ENCODE measurements at places on chromosomes 5 and 9.

GRCh38 chr5:32163785-32164184 lies 10.3 kb downstream of the GOLPH3 start:
- no peak for DNase-seq

DNA sequence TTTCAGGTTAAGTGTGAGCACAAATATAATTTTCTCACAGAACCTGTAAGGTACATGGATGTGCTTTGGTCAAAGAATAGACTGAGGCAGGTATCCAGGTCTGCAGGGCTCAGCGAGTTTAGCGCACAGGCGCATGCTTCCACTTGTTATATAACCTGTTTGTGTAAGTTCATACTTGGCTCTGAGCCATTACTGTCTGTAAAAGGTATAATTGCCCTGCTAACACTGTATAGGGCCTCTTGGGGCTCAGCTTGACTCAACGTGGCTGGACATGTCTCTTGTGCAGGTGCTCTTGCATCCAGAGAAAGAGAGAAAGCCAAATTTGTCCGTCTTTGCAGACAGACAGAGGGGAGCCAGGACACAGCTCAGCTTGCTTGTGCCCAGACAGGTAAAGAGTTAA lies 759.6 kb downstream of the MTRR start:
- DNase-seq, result no peak

DNA sequence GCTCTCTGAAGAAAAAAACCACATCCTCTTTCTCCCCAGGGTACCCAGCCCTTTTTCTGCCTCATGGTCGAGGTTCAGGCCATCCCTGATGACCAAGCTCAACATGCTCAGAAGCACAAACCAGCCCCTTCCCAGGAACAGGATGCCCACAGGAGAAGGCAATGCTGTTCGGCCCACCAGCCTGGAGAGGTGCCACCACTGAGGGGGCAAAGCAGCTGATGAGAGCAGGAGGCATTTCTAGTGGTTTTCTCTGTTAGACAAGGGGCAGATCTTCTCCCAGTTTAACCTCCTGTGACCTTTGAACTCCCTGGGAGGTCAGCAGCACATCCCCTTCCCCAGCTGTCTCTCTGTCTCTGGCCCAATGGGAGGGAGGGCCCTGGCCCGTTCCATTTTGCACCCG lies 73.0 kb downstream of the PAX5 start:
- DNase-seq, result no peak

DNA sequence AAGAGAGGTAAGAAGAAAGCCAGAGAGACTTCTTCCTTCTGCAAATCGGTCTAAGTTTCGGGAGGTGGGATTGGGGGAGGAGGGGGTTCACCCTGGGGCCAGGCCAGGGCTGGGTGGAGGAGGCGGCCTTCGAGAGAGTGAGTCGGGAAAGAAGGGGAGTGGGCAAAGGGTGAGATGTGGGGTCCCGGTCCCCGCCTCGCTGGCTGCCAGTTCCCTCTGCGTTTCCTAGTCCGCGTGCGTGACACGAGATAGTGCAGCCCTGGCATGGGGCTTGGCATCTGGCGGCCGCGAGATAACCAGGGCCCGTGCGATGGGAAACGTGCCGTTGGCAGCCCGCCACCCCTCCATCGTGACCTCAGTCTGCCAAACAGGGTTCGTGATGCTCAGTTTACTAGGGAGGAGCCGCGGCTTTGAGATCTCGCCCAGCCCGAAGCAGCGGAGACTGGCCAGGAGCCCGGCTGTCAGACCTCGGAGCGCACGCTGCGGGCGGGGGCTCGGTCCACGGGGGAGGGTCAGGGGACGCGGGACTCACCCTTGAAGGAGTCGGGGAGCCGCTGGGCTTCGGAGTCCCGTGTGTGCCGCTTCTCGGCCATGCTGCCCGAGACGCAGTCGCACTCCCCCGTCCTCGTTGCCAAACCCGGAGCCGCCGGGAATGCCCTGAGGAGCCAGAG lies at the start of gene STOM:
Gene STOM, minus strand, starts transcription at position 656 of the 671 bp plus-strand sequence. Its CDS starts 63 bp downstream, at position 593.
- no peak for DNase-seq

GRCh38 chr9:35277171-35277520 lies 115.3 kb downstream of the UNC13B start:
- DNase-seq, result no peak

GRCh38 chr9:22105005-22105722 lies 96.1 kb upstream of the CDKN2B start:
- DNase-seq, result no peak

DNA sequence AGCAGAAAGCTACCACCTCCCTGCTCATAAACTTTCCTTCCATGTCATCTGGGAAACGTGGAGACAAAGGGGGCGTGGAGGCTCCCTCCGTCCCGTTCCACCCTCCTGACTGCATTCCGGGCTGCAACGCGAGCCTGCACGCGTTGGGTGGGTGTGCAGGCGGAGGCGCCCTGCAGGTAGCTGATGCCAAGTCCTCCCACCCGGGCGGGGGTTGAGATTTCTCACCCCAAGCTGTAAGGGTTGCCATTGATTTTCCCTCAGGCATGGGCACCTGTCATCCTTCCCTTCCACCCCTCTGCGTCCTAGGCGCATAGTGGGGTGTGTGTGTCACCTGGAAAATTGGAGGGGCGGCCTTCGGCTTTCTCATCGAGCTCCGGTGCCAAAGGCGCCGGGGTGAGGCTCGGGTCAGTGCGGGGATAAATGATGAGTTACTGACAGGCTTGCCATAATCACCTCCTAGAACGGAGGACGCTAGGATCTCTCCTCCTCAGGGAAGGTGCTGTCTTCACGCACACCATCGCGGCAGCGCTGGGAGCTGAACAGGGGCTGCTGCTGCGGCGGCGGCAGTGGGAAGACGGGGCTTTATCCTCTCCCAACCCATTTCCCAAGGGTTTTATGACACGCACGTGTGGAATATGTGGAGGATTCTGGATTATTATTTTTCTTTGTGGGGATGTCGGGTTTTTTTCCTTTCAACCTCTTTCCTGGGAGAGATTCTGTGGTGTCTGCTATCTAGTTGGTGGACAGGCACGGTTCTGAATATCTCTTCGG lies 973 bp downstream of the PLPPR1 start:
- DNase-seq, result no peak

- no peak for DNase-seq
Measured at GRCh38 chr5:154562244-154562880, 84.3 kb upstream of the HAND1 start.

DNA sequence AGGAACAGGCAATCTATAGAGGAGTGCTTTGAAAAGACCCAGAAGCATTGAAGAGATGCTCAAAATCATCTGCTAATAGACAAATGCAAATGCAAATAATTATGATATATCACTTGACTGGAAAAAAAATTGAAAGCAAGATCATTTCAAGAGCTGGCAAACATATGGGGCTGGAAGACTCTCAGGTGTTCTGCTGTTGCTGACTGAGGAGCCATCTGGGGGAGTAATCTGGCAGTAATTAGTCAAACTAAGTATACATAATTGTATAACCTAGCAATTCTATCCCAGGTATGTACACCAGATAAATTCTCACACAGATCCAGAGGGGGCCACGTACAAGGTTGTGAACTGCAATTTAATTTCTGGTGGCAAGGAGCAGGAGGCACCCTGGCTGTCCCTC lies 4.6 kb upstream of the HMHB1 start:
- no peak for DNase-seq

DNA sequence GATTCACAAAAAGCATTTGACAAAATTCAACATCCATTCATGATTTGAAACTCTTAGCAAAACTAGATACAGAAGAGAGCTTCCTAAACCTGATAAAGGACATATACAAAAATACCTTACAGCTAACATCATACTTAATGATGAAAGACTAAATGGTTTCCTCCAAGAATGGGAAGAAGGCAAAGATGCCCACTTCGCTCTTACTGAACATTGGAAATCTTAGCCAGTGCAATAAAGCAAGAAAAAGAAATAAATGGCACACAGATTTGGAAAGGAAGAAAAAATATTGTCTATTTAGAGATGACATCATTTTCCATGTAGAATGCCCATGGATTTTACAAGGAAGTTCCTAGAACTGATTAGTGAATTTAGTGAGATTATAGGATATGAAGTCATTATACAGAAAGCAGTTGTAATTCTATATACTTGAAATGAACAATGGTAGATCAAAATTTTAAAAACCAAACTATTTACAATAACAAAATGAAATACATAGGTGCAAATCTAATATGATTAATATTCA lies 64.4 kb downstream of the NAA35 start:
- no peak for DNase-seq

GRCh38 chr9:12684974-12685373 lies 8.2 kb upstream of the TYRP1 start:
- no peak for DNase-seq

GRCh38 chr5:146007270-146007669 lies 70.9 kb downstream of the SH3RF2 start:
- DNase-seq, result no peak

GRCh38 chr5:35979715-35980114 lies 11.5 kb downstream of the UGT3A1 start:
- DNase-seq, result no peak

GRCh38 chr5:138543730-138544104 lies 681 bp upstream of the ETF1 start:
- DNase-seq, result no peak

GRCh38 chr5:89901346-89901745 lies 508.2 kb downstream of the CETN3 start:
- DNase-seq, result no peak

- no peak for DNase-seq
Measured at GRCh38 chr5:175681968-175682340, 24.1 kb downstream of the HRH2 start.

DNA sequence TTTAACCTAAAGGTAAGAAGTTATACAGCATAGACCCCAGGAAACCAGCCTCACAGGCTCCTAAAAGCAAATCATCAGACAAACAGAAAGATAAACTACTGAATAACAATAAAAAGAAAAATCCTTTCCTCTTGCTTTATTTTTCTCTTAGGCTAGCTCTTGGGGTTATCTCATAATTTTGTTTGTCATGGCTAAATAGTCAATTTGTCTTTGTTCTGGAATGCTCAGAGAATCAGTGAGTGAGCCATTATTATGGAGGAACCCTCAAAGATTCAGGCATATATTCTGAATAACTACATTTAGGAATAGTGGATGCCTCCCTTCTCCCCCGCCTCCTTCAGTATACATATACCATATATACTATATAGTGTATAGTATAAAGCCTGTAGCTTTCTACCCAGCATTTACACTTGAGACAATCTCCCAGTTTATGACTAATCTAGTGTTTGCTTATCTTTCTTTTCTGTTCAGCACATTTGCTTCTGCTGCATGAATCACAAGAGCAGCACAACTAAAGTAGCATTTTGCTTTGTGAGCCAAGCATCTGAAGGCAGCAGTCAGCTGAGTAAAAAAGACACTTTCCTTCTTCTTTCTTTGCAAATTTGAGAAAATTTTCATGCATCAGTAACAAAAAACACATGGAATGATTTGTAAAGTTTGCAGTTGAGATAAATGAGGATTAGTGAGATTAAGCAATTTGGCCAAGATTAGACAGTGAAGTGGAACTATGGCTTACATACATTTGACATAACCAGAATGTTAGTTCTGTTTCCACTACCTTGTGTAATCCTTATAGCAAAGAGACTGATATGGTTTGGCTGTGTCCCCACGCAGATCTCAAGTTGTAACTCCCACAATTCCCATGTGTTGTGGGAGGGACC lies 45.3 kb upstream of the PPP3R2 start:
- DNase-seq, result no peak

- no peak for DNase-seq
Measured at GRCh38 chr5:172167895-172168294, 20.1 kb downstream of the STK10 start.

GRCh38 chr5:83509540-83509939 lies 38.0 kb downstream of the VCAN start:
- DNase-seq, result peak; percentile 68

- DNase-seq, result no peak
Measured at GRCh38 chr5:134541736-134542376, 16.4 kb downstream of the JADE2 start.

- no peak for DNase-seq
Measured at GRCh38 chr9:131481441-131482342, 21.0 kb upstream of the POMT1 start.

- peak; percentile 65 for DNase-seq
Measured at GRCh38 chr5:95102687-95103086, 182.2 kb downstream of the MCTP1 start.

DNA sequence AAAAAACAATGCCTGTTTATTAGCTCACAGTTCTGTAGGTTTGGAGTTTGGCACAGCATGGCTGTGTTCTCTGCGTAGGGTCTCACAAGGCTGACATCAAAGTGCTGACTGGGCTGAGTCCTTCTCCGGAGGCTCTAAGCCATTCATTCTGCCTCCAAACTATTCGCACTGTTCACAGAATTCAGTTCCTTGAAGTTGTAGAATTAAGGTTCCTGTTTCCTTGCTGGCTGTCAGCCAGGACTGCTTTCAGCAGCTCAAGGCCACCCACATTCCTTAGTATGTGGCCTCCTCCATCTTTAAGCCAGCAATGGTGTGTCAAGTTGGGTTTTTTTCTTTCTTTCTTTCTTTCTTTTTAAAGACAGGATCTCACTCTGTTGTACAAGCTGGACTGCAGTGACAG lies 161.9 kb downstream of the CDH6 start:
- DNase-seq, result no peak

GRCh38 chr5:2569774-2570542 lies 181.5 kb downstream of the IRX2 start:
- no peak for DNase-seq

DNA sequence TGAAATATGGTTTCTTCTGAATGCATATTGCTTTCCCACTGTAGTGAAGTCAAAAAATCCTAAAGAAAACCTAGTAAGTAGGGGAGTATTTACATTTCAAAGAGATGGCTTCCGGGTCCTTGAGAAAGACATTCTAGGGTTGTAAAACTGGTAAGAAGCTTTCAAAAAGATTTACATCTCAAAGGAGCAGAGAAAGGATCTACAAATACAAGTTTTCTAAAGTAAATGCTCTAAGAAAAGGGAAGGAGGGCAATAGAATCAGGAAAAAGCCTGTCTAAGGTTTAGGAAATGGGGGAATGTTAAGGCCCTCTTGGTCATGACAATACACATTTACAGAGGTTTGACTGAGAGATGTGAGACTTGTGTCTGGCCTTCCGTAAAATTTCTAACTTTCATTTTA lies 16.7 kb upstream of the TRPC7 start:
- no peak for DNase-seq

GRCh38 chr5:109907731-109908130 lies 218.0 kb downstream of the MAN2A1 start:
- peak; percentile 38 for DNase-seq

- DNase-seq, result no peak
Measured at GRCh38 chr5:77239126-77239741, 28.8 kb downstream of the PDE8B start.

DNA sequence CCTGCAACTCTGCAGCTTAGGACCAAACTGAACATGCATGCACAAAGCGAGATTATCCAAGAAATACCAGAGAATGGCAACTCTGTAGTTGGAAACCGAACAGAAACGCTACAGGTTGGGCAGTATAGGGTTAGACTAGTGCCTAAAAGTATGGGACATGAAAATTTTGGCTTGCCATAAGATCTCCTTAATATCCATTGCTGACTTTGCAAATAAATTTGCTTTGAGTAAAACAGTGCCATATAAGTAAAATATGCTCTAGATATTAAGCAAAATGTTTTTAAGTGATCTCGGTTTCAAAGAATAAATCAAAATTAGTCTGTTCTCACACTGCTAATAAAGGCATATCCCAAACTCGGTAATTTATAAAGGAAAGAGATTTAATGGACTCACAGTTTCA lies 456.0 kb downstream of the PRDM9 start:
- no peak for DNase-seq

- no peak for DNase-seq
Measured at GRCh38 chr5:180648658-180649296, 623 bp downstream of the FLT4 start.
